ENCODE measurements at places on chromosomes 5 and 9. TPM values are rescaled to one million over a fixed set of nuclear protein-coding genes. Genes with fewer than 3 reads are reported as not detected.

DNA sequence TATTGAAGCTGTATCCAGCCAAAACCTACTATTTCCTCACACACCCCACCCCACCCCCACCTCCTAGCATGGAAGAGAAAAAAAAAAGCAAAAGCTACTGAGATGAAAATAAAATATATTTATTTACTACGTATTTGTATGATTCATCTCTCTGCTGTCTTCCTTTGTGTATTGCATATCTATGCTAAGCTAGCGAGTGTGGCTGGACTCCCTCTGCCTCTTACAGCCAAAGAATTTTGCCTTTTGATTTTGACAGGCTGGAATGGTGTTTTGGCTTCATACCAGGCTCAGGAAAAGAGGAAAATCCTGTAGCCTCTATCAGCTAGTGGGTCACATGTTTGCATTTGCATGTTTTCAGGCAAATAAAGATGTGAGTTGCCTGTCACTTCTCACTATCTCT, 2.2 kb downstream of the ABLIM3 start:
- no peak overlapping the region for H3K4me3 ChIP-seq
- H3K36me3 ChIP-seq = no peaks in the 10 kb centered on the region
- no peak overlapping the region for H3K27ac ChIP-seq
- H3K27me3 ChIP-seq = peaks cover 2% of the 10 kb centered on the region

DNA sequence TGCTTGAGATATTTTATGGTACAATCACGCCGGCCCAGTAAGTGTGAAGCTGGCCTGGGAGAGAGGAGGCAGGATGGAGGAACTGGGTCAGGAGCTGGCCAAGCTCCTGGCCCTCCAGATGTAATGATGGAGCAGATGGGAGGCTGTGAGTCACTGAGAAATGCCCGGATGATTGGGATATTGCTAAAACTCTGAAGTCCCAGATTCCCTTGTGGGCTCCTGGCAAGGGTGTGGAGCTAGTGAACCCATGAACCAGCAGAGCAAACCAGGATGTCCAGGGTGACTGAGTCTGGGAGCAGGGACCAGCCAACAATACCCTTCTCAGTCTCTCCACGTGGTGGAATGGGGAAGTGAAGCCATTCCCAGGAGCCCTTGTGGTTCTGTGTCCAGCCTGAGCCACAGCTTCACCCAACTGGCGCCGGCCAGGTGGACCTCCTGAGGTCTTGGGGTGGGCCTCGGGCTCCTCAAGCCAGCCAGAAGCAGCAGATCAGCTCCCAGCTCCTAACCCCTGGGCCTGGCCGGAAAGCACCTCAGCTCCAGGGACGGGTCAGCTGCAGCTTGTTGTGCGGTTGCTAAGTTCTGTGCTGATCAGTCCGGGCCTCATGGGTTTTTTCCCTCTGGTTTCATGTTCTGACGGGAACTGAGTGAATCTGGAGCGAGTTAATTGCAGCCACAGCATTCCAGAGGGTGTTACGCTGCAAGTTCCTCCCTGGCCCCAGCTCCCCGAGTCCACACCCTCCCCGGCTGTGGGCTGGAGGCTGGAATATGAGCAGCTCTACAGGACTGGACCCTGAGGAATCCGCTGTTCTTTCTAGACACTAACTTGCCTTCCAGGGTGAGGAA, 37.6 kb downstream of the DUSP1 start:
- H3K4me3 ChIP-seq = no peak overlapping the region
- no peaks in the 10 kb centered on the region for H3K27me3 ChIP-seq
- H3K27ac ChIP-seq = no peak overlapping the region
- H3K4me1 ChIP-seq = no peaks in the 10 kb centered on the region

The SH3PXD2B gene
- total RNA-seq = 1.8 TPM

DNA sequence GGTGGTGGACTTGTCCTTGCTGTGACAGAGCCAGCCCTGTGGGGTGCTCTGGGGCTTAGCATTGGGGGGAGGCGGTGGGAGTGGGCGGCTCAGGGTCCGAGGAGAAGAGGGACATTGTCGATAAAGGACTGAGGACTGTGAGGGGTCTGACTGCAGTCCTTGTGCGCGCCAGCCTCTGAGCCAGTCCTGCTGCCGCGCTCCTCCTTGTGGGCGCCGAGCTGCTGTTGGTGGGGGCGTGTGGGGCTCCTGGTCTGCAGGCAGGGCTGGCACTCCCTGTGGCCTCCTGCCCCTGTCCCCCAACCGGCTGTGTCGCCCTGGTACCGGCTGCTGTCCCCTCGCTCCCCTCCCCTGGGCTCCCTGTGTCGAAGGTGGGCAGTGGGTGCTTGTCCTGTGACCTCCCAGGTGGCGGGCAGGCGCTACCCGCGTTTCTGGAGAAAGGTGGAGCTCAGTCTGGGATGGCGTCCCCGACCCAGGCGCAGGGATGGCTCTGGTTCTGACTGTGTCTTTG, 6.9 kb downstream of the RNU6ATAC start:
- no peak for DNase-seq
- no peaks in the 10 kb centered on the region for H3K27me3 ChIP-seq
- no peaks in the 10 kb centered on the region for H3K4me1 ChIP-seq
- no peak overlapping the region for H3K4me3 ChIP-seq

GRCh38 chr5:63928451-63928850, 33.8 kb downstream of the HTR1A start:
- H3K36me3 ChIP-seq = no peaks in the 10 kb centered on the region
- no peaks in the 10 kb centered on the region for H3K27me3 ChIP-seq
- no peak overlapping the region for H3K27ac ChIP-seq
- DNase-seq = no peak
- H3K4me3 ChIP-seq = no peak overlapping the region

The ASTN2 gene
- 4.2 TPM for total RNA-seq

- no peaks in the 10 kb centered on the region for H3K36me3 ChIP-seq
- peaks cover 28% of the 10 kb centered on the region for H3K27me3 ChIP-seq
- H3K4me3 ChIP-seq = no peak overlapping the region
- no peak overlapping the region for H3K27ac ChIP-seq
- no peak for DNase-seq
Observed at GRCh38 chr9:98521141-98521540, 187.6 kb downstream of the GABBR2 start.

The OLFM1 gene
- total RNA-seq = not detected

GRCh38 chr9:98603821-98604383, 104.8 kb downstream of the GABBR2 start:
- no peak for DNase-seq
- no peaks in the 10 kb centered on the region for H3K36me3 ChIP-seq
- no peak overlapping the region for H3K27ac ChIP-seq
- H3K4me3 ChIP-seq = no peak overlapping the region

The ST8SIA4 gene
- 32.0 TPM for total RNA-seq

The TEX48 gene
- 0.75 TPM for total RNA-seq

DNA sequence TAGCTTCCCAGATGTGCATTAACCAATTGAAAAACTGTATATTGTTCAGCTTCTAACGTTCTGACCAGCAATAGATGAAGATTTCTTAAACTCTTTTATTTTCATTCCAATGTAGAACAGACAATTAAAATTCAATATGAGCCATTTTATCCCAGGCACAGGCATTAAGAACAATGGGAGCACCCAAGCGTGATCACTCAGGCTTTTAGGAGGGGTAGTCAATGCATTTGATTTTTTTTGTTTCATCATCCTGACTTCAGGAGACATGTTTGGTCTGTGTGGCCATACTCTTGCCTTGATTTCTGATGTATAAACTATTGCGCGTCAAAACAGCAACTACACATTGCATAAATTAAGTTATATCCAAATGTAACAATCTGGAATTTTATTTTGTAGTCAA, 653.0 kb upstream of the RORB start:
- H3K36me3 ChIP-seq = no peaks in the 10 kb centered on the region
- no peak overlapping the region for H3K4me3 ChIP-seq
- no peaks in the 10 kb centered on the region for H3K4me1 ChIP-seq
- no peak overlapping the region for H3K27ac ChIP-seq
- no peak for DNase-seq

DNA sequence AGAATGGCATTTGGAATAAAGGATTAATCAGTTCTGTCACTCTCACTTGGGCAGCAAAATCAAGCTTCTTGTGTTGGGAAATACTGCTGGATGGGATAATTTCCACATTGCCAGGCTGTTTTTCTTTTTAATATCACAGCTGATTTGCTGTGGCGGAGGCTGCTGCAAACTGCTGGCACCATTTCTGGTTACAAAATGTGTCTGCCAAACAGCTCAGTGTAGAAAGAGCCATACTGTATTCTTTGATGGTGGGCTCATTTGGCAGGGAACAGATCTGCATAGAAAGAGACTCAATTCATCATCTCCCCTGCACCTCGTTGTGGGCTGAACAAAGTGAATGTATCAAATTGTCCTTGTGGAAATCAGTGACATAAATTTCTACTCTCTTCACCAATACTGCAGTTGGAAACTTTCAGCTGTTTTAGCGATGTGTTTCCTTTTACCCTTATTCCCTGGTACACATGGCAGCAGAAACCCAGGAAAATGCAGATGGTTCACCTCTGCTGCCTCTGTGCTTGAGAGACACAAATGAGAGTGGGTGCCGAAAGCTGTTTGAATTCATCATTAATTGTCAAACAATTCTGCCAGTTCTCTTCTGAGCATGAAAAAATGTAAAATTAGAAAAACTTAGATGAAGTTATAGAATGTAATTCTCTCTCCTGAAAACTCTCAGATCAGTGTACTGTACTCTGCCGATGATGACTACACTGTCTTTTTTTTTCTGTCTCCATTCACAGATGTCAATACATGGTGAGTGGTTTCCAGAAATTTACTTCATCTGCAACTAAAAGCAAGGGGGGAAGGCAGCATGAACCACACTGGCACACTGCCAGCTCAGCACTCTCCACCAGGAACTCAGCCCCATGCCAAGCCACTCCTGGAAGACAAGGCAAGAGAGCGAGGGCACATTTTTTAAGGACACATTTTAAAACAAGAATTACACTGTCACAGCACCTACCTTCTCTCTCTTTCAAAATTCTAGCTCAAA, 75.0 kb downstream of the HMHB1 start:
- DNase-seq = no peak
- no peaks in the 10 kb centered on the region for H3K4me1 ChIP-seq
- no peaks in the 10 kb centered on the region for H3K27me3 ChIP-seq
- no peak overlapping the region for H3K27ac ChIP-seq
- H3K36me3 ChIP-seq = no peaks in the 10 kb centered on the region

- no peak for DNase-seq
- no peak overlapping the region for H3K27ac ChIP-seq
- peaks cover 25% of the 10 kb centered on the region for H3K27me3 ChIP-seq
Observed at GRCh38 chr9:89109666-89110065, 69.0 kb downstream of the SHC3 start.

DNA sequence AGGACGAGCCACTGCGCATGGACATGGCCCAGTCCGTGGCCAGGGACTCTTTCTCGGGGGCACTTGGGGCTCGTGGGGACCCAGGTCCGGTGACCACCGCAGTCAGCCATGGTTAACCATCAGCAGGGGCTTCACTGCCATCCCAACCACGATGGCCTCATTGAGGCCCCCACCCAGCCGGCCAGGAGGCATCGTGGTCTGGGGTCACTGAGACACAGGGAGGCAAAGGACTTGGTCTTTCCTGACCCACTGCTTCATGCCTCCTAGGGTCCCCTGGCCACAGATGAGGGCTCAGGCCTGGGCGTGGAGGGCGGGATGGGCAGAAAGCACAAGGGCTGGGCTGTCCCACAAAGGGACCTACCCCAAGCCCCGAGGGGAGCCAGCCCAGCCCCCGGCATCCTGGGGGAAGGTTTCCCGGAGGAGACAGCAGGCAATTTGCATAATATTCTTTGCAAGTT, 6.6 kb downstream of the NACC2 start:
- H3K4me3 ChIP-seq = no peak overlapping the region
- no peaks in the 10 kb centered on the region for H3K36me3 ChIP-seq
- H3K27me3 ChIP-seq = no peaks in the 10 kb centered on the region
- no peak for DNase-seq
- H3K27ac ChIP-seq = no peak overlapping the region
- H3K4me1 ChIP-seq = peaks cover 9% of the 10 kb centered on the region

GRCh38 chr5:149940077-149940574, 4.5 kb downstream of the PDE6A start:
- H3K4me3 ChIP-seq = no peak overlapping the region
- peak overlapping the region; percentile 45 for H3K27ac ChIP-seq
- H3K27me3 ChIP-seq = peaks cover 5% of the 10 kb centered on the region
